Inflammatory macrophage treated with lipopolysaccharide for 4 hours (primary cell): ENCODE measurements at places on chromosomes 13 and 19.

- DNase-seq = no peak
Observed at GRCh38 chr19:14525729-14526128, 3.7 kb upstream of the TECR start.

- no peak for DNase-seq
Observed at GRCh38 chr13:109743706-109744453, 42.5 kb downstream of the IRS2 start.

DNA sequence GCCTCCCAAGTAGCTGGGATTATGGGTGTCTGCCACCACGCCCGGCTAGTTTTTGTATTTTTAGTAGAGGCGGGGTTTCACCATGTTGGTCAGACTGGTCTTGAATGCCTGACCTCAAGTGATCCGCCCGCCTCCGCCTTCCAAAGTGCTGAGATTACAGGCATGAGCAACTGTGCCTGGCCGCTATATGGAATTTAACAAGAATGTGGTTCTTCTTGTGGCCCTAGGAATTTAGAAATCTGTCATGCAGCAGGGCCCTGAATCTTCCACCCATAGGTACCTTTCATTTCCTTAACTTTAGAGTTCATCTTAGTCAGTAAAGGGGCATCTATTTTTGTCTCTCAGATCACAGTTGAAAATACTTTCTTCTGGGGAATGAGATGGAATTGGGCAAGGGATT, 25.6 kb upstream of the NDFIP2 start:
- no peak for DNase-seq

DNA sequence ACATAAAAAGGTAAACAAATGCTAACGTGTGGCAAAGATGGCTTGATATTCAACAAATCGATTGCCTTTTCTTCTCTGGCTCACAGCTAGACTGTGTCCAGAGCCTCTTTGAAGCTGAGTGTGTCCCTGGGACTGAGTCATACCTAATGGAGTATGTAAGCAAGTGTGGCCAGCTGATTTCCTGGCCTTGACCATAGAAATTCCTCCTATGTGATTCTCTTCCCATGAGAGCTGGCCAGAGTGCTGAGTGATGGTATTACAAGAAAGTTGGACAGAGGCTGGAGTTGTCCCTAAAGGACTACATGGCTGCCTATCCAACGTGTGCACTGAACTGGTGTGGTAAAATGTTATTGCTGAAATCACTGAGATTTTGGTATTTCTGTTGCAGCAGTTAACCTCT, 320.1 kb upstream of the SLC10A2 start:
- no peak for DNase-seq

DNA sequence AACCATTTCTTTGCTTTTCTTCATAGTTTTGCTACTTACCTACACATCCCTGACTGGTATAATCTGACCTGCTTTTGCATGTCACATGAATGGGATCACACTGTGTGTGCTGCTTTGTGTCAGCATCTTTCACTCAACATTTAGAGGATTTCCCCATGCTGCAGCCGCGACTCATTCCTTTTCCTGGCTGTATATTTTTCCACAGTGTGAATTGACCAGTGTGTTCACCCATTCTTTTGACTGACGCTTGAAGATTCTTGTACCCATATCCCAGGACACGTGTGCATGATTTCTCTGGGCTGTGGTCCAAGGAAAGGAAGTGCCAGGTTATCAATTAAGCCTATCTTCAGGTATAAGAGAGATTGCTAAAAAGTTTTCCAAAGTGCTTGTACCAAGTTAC, 118.4 kb downstream of the DPF1 start:
- no peak for DNase-seq

GRCh38 chr19:55683449-55684261, 8.6 kb downstream of the EPN1 start:
- DNase-seq = no peak

DNA sequence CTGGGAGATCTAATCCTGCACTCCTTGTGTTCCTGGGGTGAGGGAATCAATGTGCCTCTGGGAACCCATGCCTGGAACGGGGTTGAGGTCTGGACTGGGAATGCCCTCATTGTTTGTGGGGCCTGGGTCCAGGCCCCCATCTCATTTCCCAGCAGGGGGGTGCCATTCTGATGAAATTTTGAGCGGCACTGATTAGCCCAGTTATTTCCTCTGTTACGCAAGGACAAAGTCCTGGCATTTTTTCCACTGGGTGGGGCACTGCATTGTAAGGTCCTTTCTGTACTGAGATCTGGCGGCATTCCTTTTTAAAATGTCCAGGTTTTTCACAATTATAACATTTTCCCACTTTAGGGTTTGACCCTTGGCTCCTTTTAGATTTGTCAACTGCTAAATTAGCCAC, 14.8 kb downstream of the FPR3 start:
- DNase-seq = peak; percentile 80

GRCh38 chr13:99150575-99151361, 49.9 kb upstream of the UBAC2 start:
- DNase-seq = no peak

DNA sequence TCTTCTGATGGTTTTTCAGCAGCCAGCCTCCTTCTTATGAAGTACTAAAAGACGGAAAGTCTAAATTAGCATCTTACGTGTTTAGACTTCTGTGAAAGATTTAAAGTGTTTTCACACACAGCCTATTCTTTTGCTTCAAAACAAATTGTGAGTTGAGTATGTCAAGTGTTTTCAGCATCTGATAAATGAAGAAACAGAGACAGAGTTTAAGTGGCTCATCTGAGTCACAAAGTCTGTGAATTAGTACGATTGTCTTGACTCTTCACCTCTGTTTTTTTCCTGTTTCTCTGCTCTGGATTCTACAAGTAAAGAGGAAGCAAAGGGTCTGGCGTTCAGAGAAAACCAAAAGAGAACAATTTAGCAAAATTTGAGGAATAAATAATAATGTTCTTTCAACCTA, 116.4 kb downstream of the FRY start:
- peak; percentile 2 for DNase-seq

- no peak for DNase-seq
Observed at GRCh38 chr19:6730941-6731670, 6.3 kb downstream of the GPR108 start.

GRCh38 chr13:35498231-35498630, 21.7 kb upstream of the MAB21L1 start:
- DNase-seq = no peak

- no peak for DNase-seq
Observed at GRCh38 chr19:43781630-43782310, 997 bp upstream of the KCNN4 start.

DNA sequence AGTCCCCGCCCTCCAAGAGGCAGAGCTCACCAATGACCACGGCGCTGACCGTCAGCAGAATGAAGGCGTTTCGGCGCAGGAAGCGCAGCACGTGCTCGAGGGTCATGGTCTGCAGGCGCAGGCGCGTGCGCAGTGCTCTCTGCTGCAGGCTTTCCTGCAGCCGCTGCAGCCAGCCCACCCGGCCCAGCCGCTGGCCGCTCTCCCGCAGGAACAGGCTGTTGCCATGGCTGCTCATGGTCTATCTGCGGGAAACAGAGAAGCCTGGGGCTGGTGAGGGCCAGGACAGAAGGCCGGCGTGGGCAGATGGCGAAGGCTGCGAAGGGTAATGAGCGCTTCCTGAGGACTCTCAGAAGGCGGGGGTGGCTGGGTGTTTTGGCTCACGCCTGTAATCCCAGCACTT, 7.0 kb downstream of the SLC1A6 start:
- DNase-seq = no peak

- DNase-seq = no peak
Observed at GRCh38 chr19:49851456-49852259, 699 bp downstream of the PTOV1 start.

- no peak for DNase-seq
Observed at GRCh38 chr19:47545061-47545948, 27.6 kb downstream of the ZNF541 start.

- no peak for DNase-seq
Observed at GRCh38 chr19:47142779-47143178, 12.1 kb downstream of the SAE1 start.

DNA sequence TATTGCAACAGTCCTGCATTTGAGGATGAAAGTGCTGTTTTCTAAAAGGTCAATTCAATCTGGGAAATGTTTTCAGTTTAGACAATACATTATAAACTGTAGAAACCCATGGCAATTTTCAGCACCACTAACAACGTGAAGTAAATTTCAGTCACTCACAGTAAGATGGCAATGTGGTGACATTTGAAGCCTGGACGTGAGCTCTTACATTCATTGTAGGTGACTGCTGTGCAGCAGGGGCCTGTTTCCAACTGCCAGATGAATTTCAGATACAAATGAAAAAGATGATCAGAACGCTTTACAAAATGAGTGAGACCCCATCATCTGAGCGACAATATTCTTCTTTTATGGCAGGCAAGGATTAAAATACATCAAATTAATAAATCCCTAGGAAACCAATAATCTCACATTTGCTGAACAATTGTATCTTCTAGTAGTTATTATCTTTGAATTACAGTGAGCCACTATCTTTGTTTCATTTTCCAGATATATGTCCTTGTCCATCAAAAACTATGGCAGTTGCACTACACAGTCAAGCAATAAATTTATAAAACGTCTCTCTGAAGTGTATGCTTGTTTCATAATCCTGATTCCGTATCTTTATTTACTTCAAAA, 1816.8 kb downstream of the OLFM4 start:
- no peak for DNase-seq

GRCh38 chr13:42280537-42280936, 8.6 kb downstream of the AKAP11 start:
- DNase-seq = no peak

DNA sequence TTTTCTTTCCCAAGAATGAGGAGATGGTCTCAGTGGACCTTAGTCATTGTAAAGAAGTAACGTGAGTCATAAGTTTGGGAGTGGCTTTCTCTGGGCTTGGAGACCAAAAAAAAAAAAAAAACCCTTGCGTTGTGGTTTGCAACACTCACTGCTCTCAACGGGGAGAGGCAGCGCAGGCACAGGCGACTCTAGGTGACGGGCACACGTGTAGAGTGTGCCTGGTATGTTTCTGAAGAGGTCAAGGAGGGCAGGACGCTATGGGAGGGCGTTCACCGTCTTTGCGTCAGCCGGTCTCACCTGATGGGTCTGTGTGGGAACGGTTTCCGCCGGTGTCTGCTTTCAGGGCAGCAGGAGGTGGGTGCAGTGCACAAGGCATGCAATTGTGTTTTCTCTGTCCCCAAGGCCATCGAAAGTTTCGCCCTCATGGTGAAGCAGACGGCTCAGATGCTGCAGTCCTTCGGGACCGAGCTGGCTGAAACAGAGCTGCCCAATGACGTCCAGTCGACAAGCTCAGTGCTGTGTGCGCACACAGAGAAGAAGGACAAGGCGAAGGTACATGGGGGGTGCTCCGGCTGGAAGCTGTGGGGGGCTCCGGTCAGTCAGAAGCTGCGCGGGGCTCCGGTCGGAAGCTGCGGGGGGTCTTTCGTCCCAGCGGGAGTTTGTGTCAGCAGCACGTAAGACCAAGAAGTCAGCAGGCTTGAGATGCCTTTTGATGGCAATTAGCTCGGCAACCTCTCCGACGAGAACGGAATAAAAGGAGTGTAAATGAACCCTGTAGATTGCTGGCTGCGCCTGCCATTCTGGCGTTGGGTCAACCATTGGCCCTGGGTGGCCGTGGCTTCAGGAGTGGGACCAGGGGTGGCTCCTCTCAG, 40.8 kb upstream of the F7 start:
- DNase-seq = no peak
